ENCODE measurements at places on chromosomes 2 and 18.

- no peak for DNase-seq
Measured at GRCh38 chr18:46174342-46175041, 70.3 kb downstream of the HAUS1 start.

DNA sequence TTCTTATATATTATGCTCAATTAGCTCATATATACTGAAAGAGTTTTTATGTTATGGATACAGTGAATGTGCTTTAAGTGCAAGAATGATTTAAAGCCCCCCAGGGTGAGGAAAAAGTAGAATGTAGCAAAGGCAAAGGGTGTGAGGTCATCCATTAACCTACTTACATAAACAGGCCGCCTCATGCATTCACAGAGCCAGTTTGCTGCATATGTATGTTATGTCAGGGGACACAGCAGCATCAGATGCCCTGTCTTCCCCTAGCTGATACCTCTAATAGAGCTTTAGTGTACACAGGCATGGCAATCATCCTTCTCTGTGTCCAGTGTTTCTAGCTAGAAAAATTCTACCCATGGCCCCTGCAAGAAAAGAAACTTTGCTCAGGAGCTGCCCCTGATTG, 187.8 kb upstream of the FSHR start:
- no peak for DNase-seq

- DNase-seq = no peak
Measured at GRCh38 chr18:388200-388599, 112.3 kb downstream of the COLEC12 start.

DNA sequence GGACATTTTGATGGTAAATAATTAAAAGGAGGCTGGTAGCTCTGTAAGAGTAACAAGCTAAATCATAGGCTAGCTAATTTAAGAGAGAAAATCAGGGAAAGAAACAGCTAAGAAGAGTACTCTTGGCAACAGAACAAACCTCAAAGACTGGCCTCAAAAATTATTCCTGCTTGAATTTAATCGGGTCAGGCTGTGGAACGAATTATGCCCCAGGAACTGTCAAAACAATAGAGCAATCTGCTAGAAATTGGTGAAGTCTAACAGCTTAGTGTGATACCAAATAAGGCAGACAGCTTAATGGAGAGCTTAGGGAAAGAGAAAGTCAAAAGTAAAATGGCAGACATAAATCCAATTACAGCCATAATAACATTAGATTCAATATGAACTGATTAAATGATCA, 215.7 kb downstream of the MREG start:
- no peak for DNase-seq

DNA sequence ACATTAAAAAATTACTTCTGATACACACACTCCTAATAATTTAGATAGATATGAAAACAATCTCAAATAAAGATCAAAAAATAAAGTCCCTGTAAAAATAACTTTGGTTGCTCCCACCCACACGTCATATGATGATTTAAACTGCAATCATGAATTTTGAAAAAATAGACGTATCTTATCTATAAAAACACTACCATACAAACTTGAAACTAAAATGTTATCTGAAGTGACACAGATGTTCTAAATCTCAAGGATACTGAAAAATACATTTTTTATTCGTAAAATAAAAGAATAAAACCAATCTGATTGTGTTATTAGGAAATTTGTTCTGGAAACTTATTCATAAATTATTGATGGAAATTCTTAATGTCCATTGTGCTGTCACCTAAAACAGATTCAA, 8.1 kb upstream of the BOLA3 start:
- DNase-seq = no peak

DNA sequence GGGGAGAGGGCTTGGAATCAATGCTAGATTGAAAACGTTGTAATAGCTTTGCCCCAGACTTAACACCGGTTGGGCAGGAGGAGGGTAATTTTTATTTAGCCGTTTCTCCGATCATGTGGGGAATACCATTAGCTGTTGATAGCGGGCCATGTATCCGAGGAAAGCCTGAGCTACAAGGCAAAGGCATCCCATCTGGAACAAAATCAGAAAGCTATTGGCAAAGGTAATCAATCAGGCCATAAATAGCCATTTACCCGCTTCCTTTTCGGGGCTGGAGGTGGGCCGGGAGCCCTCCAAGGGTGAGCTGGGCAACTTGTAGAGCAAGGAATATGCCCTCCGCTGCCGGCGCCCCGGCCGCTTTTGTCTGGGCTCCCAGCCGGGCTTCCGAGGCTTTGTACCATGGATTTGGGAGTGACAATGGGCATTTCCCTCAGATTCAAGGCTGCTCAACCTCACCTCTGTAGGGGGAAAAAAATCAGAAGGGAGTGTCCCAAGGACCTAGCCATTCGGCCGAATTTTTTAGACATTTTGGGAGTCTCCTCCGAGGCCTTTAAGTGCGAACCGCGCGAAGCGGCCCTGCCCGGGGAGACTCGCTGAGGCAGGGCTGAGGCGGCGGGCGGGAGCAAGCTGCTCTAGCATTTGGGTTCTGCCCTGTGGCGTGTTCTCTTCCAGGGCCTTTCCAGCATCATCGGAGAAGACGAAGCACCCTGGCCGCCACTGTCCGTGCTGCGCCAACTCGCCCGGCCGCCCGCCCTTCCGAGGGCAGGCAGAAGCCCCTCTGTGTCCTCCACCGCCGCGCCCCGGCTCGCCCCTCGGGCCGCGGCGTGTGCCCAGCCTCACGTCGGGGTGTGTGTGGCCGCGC, 1.1 kb upstream of the HOXD9 start:
- DNase-seq = no peak

GRCh38 chr2:196783431-196784094, 15.9 kb downstream of the GTF3C3 start:
- no peak for DNase-seq

DNA sequence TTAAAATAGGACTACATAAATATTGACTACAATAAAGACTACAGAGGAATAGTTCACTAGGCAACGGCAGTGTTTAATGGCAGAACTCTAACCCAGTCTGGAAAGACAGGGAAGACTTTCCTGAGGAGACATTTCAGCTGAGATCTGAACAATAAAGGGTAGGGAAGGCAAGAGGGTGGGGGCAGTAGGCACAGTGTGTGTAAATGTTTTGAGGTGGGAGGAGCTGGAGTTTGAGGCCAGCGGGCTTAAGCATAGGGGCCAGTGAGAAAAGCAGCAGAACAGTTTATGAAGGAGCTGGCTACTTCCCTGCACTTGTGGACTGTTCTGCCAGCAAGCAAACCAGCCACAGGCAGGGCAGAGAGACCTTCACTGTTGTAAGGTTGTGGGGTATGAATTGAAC, 76.6 kb upstream of the UGP2 start:
- no peak for DNase-seq

- no peak for DNase-seq
Measured at GRCh38 chr2:117770730-117771129, 43.8 kb upstream of the DDX18 start.

All from stimulated activated CD4-positive, alpha-beta T cell treated with anti-CD3 and anti-CD28 coated beads, TNF-alpha, amount 100 ng/mL, for 1 hour (primary cell).